Effector memory CD4-positive, alpha-beta T cell (primary cell): ENCODE measurements at places on chromosomes 12 and 14.

GRCh38 chr12:123573870-123574269, 10.5 kb upstream of the TMED2 start:
- H3K4me3 ChIP-seq = no peak overlapping the region
- no peaks in the 10 kb centered on the region for H3K36me3 ChIP-seq
- no peaks in the 10 kb centered on the region for H3K27me3 ChIP-seq
- no peak overlapping the region for H3K27ac ChIP-seq
- DNase-seq = no peak

- H3K36me3 ChIP-seq = no peaks in the 10 kb centered on the region
- DNase-seq = no peak
- no peaks in the 10 kb centered on the region for H3K27me3 ChIP-seq
- H3K4me1 ChIP-seq = no peaks in the 10 kb centered on the region
Measured at GRCh38 chr12:30529489-30530269, 166.0 kb downstream of the IPO8 start.

- H3K27ac ChIP-seq = no peak overlapping the region
- H3K4me1 ChIP-seq = no peaks in the 10 kb centered on the region
- no peaks in the 10 kb centered on the region for H3K27me3 ChIP-seq
- no peak overlapping the region for H3K4me3 ChIP-seq
- no peak for DNase-seq
Measured at GRCh38 chr14:104442107-104442551, 137.4 kb upstream of the C14orf180 start.

- no peak overlapping the region for H3K4me3 ChIP-seq
- H3K36me3 ChIP-seq = peaks cover 2% of the 10 kb centered on the region
- no peak for DNase-seq
- H3K4me1 ChIP-seq = peaks cover 91% of the 10 kb centered on the region
- no peaks in the 10 kb centered on the region for H3K27me3 ChIP-seq
- peak overlapping the region; percentile 99 for H3K27ac ChIP-seq
Measured at GRCh38 chr12:121786440-121786825, 7.1 kb downstream of the RHOF start.

DNA sequence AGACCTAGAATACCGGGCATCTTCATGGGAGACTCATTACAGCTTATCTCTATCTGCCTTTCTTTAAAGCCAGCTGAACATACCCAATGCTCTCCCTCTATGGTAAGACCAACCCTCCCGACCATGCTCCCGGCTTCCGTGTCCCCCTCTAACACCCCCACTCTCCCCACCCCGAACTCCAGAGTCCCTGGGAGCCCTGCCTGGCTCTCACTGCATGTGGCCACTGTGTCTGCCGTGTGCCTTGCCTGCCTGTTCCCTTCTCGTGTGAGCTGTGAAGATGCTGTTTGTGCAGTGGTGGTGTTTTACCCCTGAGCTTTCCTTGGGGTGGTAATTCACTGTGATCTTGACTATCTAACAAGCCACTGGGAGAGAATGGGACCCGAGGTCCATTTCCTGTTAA, 146.4 kb upstream of the FKBP4 start:
- no peaks in the 10 kb centered on the region for H3K36me3 ChIP-seq
- H3K4me3 ChIP-seq = no peak overlapping the region
- H3K27ac ChIP-seq = no peak overlapping the region
- no peaks in the 10 kb centered on the region for H3K4me1 ChIP-seq
- no peak for DNase-seq

GRCh38 chr14:28596391-28596790, 170.2 kb upstream of the FOXG1 start:
- H3K4me3 ChIP-seq = no peak overlapping the region
- H3K4me1 ChIP-seq = no peaks in the 10 kb centered on the region
- H3K27ac ChIP-seq = no peak overlapping the region
- H3K36me3 ChIP-seq = no peaks in the 10 kb centered on the region

GRCh38 chr12:2154050-2154449, 101.3 kb downstream of the CACNA1C start:
- H3K27me3 ChIP-seq = no peaks in the 10 kb centered on the region
- no peak for DNase-seq
- H3K4me1 ChIP-seq = no peaks in the 10 kb centered on the region
- H3K27ac ChIP-seq = no peak overlapping the region
- H3K36me3 ChIP-seq = no peaks in the 10 kb centered on the region

DNA sequence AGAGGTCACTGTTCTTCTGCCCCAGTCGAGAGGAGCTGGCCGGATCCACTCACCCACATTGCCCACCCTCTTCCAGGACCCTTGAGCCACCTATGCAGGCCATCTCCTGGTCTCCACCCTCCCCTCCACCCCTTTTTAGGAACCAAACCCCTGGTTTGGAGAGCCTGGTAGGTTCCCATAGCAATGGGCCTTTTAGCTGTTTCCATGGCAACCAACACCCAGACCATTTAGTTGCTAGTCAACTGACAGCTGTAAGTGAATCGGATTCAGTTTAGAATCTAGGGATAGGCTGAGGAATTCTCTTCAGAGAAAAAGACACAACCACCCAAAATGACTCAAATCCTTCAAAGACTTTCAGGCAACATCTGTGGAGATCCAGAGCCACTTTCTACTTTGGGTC, 16.5 kb downstream of the NPC2 start:
- peaks cover 16% of the 10 kb centered on the region for H3K36me3 ChIP-seq
- H3K27ac ChIP-seq = no peak overlapping the region
- no peak for DNase-seq
- H3K4me1 ChIP-seq = no peaks in the 10 kb centered on the region
- H3K27me3 ChIP-seq = no peaks in the 10 kb centered on the region
- H3K4me3 ChIP-seq = no peak overlapping the region

DNA sequence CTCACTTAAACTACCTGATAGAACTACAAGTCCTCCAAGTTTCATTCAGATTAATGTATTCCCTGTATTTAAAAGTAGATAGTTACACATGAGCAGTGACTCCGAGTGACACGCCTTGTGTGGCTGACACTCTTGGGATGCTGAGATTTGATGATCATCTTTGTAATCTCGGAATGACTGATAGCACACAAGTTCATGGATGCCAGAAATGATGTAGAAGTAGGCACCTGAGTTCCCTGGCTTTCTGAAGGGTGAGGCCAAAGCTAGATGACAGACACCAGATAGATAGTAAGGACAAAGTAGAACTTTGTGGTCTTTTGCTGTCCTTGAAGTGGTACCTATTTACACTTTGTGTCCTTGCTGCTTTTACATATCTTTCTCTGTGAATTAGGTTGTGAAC, 491.2 kb downstream of the PCNX1 start:
- H3K27me3 ChIP-seq = no peaks in the 10 kb centered on the region
- no peaks in the 10 kb centered on the region for H3K36me3 ChIP-seq
- no peak overlapping the region for H3K27ac ChIP-seq
- peaks cover 3% of the 10 kb centered on the region for H3K4me1 ChIP-seq

DNA sequence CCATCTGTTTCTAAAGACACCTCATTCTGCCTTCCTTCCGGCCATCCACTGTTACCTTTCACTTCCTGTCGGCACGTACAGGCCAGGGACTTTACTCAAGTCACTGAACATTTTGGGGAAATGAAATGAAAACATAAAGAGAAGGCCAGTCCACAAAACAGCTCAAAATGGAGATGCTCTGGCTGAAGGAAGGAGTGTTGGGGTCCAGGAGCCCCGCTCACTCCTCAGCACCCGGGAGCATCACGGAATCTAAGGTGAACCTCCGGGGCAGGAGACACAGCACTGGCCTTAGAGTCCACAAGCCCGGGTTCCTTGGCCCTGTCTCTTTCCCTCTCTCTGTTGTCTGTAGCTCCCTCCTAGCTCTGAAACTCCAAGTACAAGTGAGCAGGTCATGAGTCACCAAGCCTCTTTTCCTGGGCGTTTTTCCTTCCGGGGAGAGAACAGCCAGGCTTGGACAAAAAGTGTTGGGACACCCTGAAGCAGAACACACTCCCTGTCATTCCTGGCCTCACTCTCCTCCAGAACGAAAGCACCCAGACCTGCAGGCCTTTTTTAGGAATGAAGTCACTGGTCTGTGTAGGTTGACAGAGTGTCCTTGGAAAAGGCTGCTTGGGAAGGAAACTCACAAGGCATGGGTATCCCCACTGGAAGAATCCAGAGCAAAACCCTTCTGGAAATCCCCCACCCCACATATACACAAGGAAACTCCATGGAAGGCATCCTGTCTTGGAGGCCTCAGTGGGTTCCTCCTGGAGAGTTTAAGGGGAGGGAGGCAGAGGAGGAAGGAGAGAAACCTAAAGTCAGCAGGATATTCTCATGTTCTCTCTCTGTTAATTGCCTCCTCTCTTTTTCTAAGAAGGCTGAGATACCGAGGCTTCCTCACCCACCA, 245.3 kb downstream of the ZFP36L1 start:
- no peak overlapping the region for H3K4me3 ChIP-seq
- H3K36me3 ChIP-seq = no peaks in the 10 kb centered on the region
- DNase-seq = no peak

DNA sequence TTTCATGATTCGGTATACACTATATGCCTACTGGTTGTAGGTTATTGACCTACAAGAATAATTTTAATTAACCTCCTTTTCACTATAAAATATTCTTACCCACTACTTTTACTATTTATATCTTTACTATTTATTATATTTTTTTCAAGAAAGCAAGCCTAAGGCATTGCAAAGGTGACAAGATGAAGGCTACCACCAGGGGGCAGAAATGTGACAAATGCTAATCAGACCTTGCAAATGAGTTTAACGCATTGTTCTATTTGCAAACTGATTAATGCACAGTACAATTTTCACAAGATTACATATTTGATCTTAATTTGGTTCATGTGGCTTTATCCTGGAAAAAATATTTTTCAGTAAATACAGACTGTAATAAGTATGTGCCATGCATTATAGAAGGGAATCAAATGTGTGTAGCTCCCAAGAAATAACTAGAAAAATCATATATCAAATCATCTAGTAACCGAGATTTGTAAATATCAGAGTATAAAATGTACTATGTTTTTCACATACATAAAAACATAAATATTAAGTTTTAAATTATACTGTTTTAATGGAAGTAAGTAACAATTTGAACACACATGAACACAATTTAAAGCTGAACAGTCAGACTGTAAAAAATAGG, 107.0 kb downstream of the ADAMTS20 start:
- H3K27me3 ChIP-seq = no peaks in the 10 kb centered on the region
- H3K27ac ChIP-seq = no peak overlapping the region
- no peaks in the 10 kb centered on the region for H3K36me3 ChIP-seq
- H3K4me3 ChIP-seq = no peak overlapping the region
- H3K4me1 ChIP-seq = no peaks in the 10 kb centered on the region

- H3K27me3 ChIP-seq = no peaks in the 10 kb centered on the region
- H3K27ac ChIP-seq = no peak overlapping the region
- no peak for DNase-seq
- H3K36me3 ChIP-seq = no peaks in the 10 kb centered on the region
- peaks cover 3% of the 10 kb centered on the region for H3K4me1 ChIP-seq
Measured at GRCh38 chr14:69882116-69882864, 3.1 kb downstream of the SMOC1 start.

GRCh38 chr12:131012279-131013069, 58.8 kb downstream of the ADGRD1 start:
- H3K27ac ChIP-seq = no peak overlapping the region
- no peak overlapping the region for H3K4me3 ChIP-seq
- no peaks in the 10 kb centered on the region for H3K36me3 ChIP-seq

- H3K4me3 ChIP-seq = peak overlapping the region; percentile 89
- H3K4me1 ChIP-seq = peaks cover 36% of the 10 kb centered on the region
- peak overlapping the region; percentile 89 for H3K27ac ChIP-seq
- peak; percentile 66 for DNase-seq
Measured at GRCh38 chr12:65170209-65170881, 962 bp downstream of the LEMD3 start.

GRCh38 chr12:43964961-43965360, 129.1 kb downstream of the TMEM117 start:
- no peak overlapping the region for H3K27ac ChIP-seq
- no peak for DNase-seq
- H3K36me3 ChIP-seq = no peaks in the 10 kb centered on the region
- no peaks in the 10 kb centered on the region for H3K27me3 ChIP-seq
- no peak overlapping the region for H3K4me3 ChIP-seq

GRCh38 chr12:116539361-116539771, 19.8 kb upstream of the MAP1LC3B2 start:
- no peak overlapping the region for H3K4me3 ChIP-seq
- no peaks in the 10 kb centered on the region for H3K4me1 ChIP-seq
- H3K27me3 ChIP-seq = no peaks in the 10 kb centered on the region
- H3K36me3 ChIP-seq = no peaks in the 10 kb centered on the region

DNA sequence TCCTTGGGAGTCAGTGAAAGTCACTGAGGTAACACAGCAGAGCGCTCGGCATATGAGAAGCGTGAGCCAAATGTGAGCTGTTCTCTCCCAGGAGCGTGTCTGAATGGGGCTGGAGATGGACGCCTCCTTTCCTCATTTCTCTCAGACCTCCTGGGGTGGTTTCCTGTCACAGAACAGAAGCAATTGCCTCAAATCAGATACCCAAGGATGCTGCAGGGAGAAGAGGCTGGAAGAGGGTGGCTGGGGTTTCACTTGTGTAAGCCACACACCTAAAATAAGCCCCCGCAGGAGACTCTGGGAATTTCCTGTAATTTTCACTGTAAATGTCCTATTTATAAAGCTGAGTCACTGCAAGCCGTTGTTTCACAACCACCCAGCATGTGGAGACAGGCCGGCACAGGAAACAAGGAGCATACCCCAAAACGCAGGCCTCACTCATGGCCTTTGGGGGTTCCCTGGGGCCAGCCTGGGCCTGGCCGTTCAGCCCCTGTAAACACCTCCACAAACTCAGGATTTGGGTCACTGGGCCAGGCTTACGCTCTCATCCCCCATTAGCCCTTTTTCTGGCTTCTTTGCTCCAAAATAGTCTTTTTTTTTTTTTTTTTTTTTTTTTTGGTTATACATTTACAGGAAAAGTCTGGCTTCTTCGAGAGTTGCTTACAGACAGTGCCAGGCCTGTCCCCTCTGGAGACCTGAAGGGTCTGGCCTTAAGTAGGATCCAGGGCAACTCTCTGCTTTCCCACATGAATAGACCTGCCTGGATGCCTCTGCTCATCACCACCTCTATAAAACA, 55.3 kb downstream of the VCPKMT start:
- no peaks in the 10 kb centered on the region for H3K36me3 ChIP-seq
- H3K4me3 ChIP-seq = peak overlapping the region; percentile 38
- H3K27me3 ChIP-seq = no peaks in the 10 kb centered on the region
- DNase-seq = peak; percentile 55

GRCh38 chr12:87982208-87982607, 47.0 kb downstream of the C12orf50 start:
- H3K27ac ChIP-seq = no peak overlapping the region
- H3K4me3 ChIP-seq = no peak overlapping the region
- H3K27me3 ChIP-seq = no peaks in the 10 kb centered on the region
- no peaks in the 10 kb centered on the region for H3K36me3 ChIP-seq
- H3K4me1 ChIP-seq = no peaks in the 10 kb centered on the region

- no peaks in the 10 kb centered on the region for H3K4me1 ChIP-seq
- no peaks in the 10 kb centered on the region for H3K27me3 ChIP-seq
- H3K4me3 ChIP-seq = no peak overlapping the region
- H3K36me3 ChIP-seq = no peaks in the 10 kb centered on the region
- H3K27ac ChIP-seq = no peak overlapping the region
- no peak for DNase-seq
Measured at GRCh38 chr14:81231540-81231939, 10.8 kb upstream of the GTF2A1 start.

GRCh38 chr12:40502322-40502721, 189.9 kb upstream of the CNTN1 start:
- no peaks in the 10 kb centered on the region for H3K27me3 ChIP-seq
- no peaks in the 10 kb centered on the region for H3K4me1 ChIP-seq
- no peak overlapping the region for H3K27ac ChIP-seq
